ENCODE measurements at places on chromosomes 5 and 9.

DNA sequence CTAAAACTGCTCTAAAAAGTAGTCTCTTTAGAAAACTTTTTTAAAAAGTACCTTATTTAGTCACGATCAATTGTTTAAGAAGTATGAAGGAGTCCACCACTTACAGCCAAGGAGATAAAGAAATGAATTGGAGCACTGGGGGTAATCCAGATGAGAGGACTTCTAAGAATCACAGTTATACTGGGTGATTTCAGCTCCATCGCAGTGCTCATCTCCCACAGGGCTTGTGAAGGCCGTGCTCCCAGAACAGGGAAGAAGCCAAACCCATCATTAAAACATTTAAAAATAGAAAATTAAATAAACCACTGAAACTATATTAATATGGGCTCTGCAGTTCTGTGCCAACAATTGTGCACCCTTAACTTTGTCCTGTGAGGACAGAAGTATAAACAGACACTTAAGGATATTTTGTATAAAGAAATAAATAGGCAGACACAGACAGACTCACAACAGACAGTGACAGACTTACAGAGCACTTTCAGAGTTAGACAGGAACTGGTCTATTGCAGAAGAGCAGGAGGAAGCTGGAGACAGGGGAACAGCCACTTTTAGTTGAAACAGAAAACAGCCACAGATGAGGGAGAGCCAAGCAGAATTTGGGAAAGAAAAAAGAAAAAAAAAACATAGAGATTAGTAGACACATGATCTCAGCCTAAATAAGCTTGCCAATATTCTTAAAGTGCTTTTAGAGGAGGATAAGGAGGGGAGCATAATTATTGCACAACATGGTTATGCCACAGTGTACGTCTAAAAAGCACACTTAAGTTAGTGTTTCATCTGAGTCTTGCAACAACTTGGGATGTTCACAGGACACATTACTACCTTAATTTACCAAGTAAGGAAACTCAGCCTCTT lies 81.8 kb downstream of the FBXO38 start:
- DNase-seq = no peak

DNA sequence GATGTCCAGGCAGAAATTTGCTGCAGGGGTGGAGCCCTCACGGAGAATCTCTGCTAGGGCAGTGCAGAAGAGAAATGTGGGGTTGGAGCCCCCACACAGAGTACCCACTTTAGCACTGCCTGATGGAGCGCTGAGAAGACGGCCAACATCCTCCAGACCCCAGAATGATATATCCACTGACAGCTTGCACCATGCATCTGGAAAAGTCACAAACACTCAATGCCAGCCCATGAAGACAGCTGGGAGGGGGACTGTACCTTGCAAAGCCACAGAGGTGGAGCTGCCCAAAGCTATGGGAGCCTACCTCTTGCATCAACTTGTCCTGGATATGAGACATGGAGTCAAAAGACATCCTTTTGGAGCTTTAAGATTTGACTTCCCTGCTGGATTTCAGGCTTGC lies 426.3 kb upstream of the FAM174A start:
- no peak for DNase-seq

DNA sequence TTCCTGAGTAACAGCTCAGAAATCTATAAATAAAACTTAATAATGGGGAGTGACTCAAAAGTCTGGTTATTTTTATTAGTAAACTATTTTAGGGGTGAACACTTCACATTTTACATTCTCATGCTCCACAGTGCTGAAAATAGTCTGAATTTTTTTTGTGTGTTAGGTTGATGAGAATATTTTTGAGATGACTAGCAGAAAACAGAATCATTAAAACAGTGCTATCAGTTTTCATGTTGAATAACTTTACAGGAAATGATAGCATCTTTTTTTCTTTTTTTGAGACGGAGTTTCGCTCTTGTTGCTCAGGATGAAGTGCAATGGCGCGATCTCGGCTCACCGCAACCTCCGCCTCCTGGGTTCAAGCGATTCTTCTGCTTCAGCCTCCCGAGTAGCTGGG lies 60.3 kb downstream of the TMC1 start:
- no peak for DNase-seq

- no peak for DNase-seq
Measured at GRCh38 chr9:7115606-7116005, 357.8 kb downstream of the KDM4C start.

- DNase-seq = no peak
Measured at GRCh38 chr9:133139246-133140173, 18.5 kb upstream of the RALGDS start.

- no peak for DNase-seq
Measured at GRCh38 chr9:130870491-130871381, 25.9 kb downstream of the QRFP start.

Data from SJSA1 (cell line).